RWPE2 (cell line): ENCODE measurements at places on chromosomes 6 and 20.

DNA sequence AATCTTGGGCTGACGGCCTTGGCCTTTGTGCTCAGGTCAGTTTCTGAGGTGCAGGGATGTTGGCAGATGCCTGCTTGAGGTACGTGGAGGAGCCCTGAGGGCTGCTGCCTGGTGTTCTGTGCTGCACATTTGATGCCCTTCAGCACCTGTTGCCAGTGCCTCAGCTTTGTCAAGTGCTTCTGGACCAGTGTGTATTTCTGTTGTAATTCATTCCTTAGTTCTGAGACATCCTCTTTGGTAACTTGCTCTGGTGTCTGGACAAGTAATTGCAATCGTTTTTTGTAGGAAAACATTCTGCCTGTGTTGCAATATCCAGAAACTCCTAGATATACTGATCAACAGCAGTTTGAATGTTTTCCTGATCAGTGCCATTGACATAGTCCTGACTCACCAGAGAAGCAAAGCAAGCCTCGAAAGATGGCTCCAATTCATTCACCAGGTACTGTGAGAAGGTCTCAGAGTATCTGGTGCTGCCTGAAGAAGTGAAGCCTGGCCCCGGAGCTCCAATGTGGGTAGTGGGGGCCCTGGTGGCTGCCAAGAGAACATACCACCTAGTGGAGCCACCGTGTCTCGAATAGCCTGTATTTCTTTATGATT lies 26.7 kb downstream of the ZNF337 start:
- peak; percentile 73 for DNase-seq

DNA sequence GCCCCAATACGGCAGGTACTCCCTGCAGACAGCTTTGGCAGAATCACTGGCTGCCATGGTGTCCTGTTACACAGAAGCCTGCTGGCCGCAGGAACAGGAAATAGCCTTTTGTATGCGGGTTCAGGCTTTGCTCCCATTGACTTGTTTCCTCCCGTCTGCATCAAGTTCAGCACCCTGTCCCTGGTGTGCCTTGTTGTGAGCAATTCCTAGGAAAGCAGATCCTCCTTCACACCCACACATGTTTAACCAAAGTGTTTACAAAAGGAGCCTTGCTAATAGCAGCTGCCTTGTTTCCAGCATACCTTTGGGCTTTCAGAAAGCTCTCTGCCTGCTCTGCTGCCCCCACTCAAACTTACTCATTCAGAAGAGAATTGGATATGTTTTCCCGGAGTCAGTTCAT lies 127.2 kb upstream of the SUPT3H start:
- DNase-seq = no peak

GRCh38 chr6:3617192-3617631 lies 134.3 kb downstream of the PXDC1 start:
- no peak for DNase-seq

DNA sequence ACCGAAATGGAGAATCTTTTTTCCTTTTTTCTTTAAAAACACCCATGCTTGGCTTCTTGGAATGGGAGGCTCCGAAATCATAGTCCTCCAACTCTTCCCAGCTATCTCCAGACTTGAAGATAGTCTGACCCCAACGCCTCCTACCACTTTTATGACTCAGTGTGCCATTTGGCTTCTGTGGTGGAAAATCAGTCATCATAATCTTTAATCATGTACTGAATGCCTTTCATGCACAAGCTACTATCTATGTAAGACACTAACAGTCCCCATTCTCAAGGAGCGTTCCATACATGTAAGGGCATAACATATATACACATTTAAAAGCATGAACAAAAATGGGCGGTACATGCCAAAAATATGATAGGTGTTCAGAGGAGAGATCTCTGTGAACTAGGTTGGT lies 44.1 kb downstream of the TMEM14B start:
- no peak for DNase-seq

- DNase-seq = peak; percentile 100
Measured at GRCh38 chr20:38167851-38168760, 3.0 kb upstream of the TGM2 start.

DNA sequence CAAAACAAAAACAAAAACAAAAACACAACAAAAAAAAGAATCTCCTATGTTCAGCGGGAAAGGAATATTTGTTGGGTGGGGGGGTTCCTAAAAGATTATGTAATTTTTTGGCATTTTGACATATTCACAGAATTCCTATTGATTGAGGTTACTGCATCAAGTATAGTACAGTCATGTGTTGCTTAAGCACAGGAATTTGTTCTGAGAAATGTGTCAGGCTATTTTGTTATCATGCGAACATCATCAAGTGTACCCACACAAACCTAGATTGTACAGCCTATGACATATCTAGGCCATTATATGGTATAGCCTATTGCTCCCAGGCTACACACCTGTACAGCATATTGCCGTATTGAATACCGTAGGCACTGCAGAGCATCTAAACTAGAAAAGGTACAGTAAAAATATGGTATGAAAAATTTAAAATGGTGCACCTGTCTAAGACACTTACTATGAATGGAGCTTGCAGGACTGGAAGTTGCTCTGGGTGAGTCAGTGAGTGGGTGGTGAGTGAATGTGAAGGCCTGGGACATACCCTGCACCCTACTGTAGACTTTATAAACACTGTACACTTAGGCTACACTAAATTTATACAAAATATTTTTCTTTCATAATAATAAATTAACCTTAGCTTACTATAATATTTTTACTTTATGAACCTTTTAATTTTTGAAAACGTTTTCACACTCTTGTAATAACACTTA lies 110.6 kb downstream of the CDKAL1 start:
- no peak for DNase-seq

DNA sequence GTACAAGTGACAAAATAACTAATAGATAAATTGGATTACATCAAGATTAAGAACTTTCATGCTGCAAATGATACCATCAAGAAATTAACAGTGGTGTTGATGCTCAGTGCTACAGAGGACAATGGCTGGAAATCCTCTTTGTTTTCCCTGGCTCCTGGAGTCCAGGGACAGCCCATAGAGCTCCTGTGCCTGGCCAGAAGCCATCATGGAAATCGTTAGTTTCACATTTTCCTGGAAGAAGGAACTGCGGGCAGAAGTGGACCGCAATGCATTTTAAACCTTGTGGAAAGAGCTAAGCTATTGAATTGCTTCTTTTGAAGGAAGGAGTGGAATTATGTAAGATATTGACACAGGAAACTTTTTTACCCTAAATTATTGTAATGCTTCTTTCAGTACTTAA lies 276.0 kb downstream of the GJA1 start:
- DNase-seq = no peak

DNA sequence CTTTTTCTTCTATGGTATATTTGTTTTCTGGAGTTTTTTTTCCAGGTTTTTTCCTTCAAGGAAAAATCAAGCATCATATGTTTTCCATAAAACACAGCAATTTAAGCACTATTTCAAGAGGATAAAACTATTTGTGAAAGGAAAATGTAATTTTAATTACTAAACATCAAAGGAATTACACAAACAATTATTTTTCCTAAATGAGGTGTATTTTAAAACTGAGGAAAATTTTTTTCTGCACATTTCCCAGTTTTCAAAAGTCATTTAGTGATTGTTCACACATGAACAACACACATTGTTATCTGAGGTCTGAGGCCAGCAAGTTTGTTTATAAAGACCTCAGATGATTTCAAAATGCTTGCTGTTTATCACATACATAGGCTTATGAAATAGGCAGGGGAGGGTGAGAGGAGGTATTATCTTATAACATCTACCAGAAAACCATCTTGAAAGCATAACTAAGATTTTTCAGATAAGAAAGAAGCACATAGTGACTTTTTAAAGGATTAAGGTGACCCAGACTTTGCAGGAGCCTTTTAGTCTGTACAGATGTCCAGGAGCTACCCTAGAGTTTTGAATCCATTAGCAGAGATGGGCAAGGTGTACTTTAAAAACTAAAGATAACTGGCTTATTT lies 381.6 kb downstream of the GJA1 start:
- no peak for DNase-seq

DNA sequence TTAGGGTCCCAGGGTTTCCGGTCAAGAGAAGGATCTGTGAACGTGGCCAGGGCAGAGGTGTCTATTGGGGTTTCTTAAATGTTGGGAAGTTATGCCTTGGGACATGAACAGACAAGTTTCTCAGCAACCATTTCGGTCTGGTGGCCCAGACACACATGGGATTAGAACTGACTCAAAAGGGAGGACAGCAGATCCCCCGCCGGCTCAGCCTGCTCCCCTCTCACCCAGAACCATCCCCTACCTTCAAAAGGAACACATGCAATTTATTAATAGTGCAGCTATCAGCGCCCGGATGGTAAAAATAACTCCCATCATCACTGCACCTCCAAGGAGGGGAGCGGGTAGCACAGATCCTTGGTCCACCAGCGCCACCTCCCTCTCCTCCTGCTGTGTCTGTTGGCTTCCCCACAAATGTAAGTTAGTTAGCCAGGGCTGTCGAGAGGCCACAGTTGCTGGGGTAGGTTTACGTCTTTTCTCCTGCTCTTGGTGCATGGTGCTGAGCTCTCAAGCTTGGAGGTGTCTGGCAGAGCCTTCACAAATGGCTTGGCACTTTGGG lies 77.1 kb downstream of the TRAM2 start:
- no peak for DNase-seq

- DNase-seq = no peak
Measured at GRCh38 chr6:26593278-26594130, 3.2 kb upstream of the ABT1 start.

DNA sequence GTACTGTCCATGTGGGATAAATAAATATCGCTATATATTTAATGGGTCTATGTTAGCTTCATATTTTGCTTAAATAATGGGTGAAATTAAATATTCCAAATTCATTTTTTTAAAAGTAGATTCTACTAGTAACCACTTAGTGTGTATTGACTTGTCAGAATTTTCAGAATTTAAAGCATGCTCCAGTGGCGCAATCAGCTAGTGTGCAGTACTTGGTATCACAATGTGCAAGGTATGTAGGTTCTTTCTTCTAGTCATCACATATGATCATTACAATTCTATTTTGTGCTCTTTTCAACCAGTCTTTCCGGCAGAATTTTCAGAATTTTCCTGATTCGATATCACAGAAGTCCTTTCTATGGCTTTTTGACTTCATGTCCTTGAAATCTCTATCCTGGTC lies 32.6 kb downstream of the PDE7B start:
- no peak for DNase-seq

DNA sequence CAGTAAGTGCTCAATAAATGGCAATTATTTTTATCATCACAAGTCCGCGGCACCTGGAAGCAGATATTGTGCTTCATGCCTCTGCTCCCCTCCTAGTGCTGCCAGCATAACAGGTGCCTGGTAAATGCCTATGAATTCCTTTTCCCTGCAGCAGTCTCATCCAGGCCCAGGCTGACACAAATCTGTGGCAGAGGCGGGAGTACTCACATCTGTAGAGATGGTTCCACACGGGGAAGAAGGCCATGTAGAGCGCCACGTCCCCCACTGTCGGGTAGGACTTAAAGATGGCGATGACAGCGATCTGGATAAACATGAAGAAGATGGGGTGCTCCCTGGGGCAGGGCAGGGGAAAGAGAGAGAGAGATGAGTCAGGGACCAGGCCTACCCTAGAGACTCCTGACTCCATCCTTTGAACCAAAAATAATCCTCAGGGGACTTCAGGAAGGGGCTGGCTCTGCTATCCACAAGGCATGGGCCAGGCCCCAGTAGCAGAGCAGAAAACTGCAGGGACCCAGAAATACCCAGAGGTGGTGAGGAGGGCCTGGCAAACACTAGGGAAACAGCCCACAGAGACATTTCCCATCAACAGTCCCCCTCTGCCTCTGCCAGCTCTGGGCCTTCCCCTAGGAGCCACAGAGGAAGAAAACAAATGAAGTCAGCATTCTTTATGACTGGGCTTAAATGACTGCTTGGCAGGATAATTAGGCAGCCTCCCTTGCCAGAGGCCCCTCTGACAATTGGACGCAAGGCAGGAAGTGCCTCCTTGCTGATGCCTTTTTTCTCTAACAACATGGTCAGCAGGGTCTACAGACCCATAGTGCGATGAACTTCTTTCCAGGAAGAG lies 23.0 kb downstream of the MAP1LC3A start:
- peak; percentile 67 for DNase-seq

DNA sequence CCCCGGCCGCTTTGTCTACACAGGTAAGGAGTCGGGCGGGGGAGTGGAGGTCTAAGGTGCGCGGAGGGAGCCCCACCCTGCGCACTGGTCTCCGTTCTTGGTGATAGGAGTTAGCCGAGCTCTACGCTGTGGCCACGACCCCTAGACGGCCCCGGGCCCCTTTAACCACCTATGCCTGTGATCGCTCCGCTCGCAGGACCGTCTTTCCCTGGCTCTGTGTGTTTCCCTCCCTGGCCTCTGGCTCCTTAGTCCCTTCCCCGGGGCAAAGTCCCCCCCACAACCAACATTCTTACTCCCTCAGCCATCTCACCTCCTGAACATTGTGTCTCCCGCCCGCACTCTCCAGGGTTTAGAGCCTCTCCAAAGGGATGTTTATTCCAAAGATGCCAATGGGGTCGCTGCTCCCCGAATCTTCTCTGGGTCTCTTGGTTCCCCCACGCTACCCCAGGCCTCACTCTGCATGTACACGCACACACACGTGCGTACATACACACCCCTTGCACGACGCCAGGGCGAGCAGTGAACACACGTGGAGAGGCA lies 50.4 kb downstream of the CPXM1 start:
- DNase-seq = no peak

- DNase-seq = no peak
Measured at GRCh38 chr20:20823476-20823881, 111.0 kb upstream of the RALGAPA2 start.

- no peak for DNase-seq
Measured at GRCh38 chr6:20670750-20671149, 136.5 kb downstream of the CDKAL1 start.

DNA sequence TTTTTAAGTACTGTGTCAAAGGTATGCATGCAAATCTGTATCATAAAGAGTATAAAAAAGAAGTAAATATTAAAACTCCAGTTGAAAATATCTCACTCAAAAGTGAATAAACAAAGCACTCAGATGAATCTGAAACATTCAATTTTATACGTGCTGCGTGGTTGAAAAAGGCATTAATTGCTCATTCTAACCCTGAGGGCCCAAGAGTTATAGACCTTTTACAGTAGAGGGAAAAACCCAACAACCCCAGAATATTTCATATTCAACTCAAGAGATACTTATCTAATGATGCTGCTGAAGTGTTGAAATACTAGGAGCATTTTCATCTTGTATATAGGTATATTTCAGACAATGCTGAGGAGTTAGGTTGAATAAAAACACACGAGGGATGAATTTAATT lies 862.8 kb upstream of the CITED2 start:
- DNase-seq = no peak

- DNase-seq = no peak
Measured at GRCh38 chr20:46226602-46227001, 81.7 kb downstream of the CDH22 start.

DNA sequence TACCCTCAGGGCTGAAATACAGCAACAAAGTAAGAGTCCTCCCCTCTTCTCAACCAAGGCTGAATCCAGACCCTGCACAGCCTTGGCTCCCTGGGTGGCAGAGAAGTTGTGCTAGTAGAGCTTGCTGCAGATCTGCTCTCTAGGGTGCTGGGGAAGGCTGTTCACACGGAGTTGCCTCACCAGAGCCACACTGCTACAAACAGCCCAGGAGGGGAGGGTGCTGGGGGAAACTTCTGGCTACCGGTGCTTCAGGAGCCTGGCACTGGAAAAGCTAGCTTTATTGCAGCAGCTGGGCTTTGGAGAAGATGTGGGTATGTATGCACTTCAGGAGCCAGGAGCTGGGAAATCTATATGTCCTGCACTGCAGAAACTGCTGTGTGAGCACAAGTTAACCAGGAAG lies 37.6 kb upstream of the SUPT3H start:
- no peak for DNase-seq
